ENCODE measurements at places on chromosomes 2 and 18. TPM values are rescaled to one million over a fixed set of nuclear protein-coding genes. Genes with fewer than 3 reads are reported as not detected.
A peak's percentile ranks its signal among the peaks of the same experiment; 100 is the strongest.

DNA sequence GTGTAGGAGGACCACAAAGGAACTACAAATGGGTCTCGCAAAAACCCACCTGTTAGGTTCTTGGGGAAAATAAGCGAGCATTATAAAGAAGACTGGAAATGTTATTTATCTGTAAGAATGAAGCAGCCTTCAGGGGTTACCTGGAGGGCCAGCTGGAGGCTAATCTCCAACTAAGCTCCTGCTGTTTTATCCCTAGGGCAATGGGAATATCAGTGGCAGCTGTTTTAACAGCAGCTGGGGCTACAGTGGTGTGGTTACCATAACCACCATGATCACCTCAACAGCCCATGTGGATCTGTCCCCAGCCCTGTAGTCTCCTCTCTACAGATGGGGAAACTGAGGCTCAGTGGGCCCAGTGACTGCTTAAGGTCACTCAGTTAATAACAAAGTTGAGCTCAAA lies 108.1 kb downstream of the FTCDNL1 start:
- DNase-seq: no peak
- H3K27ac ChIP-seq: no peak overlapping the region
- peaks cover 6% of the 10 kb centered on the region for H3K4me1 ChIP-seq
- H3K27me3 ChIP-seq: peaks cover 8% of the 10 kb centered on the region
- H3K4me3 ChIP-seq: no peak overlapping the region

The LIPG gene
- not detected for total RNA-seq

DNA sequence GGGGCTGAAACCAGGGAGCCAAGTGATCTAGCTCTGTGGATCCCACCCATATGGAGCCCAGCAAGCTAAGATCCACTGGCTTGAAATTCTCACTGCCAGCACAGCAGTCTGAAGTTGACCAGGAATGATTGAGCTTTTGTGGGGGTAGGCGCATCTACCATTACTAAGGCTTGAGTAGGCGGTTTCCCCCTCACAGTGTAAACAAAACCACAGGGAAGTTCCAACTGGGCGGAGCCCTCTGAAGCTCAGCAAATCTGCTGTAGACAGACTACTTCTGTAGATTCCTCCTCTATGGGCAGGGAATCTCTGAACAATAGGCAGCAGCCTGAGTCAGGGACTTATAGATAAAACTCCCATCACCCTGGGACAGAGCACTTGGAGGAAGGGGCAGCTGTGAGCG lies 96.7 kb downstream of the CCDC148 start:
- no peaks in the 10 kb centered on the region for H3K27me3 ChIP-seq
- no peaks in the 10 kb centered on the region for H3K4me1 ChIP-seq
- H3K36me3 ChIP-seq: no peaks in the 10 kb centered on the region
- H3K4me3 ChIP-seq: no peak overlapping the region
- no peak for DNase-seq
- H3K27ac ChIP-seq: no peak overlapping the region

GRCh38 chr2:67499989-67500388 lies 102.9 kb downstream of the ETAA1 start:
- H3K4me1 ChIP-seq: no peaks in the 10 kb centered on the region
- no peak overlapping the region for H3K27ac ChIP-seq
- no peak overlapping the region for H3K4me3 ChIP-seq
- no peaks in the 10 kb centered on the region for H3K36me3 ChIP-seq
- DNase-seq: no peak
- no peaks in the 10 kb centered on the region for H3K27me3 ChIP-seq

DNA sequence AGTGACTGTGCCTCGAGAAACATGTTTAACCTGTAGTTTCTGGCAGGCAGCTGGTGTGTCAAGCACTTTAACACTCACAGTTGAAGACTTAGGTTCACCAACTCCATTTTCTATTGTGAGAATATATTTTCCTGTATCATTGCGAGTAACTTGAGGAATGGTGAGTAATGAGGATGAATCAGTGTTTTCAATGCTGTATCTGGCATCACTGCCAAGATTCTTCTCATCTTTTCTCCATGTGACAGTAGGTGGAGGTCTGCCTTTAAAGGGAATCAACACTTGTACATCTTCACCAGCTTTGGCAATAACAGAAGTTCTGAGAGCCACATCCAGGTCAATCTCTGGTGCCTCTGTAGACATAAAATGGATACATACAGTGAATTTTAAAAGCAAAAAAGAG lies 72.8 kb downstream of the PLEKHA3 start:
- peaks cover 30% of the 10 kb centered on the region for H3K36me3 ChIP-seq
- H3K27ac ChIP-seq: no peak overlapping the region
- DNase-seq: no peak
- no peak overlapping the region for H3K4me3 ChIP-seq

DNA sequence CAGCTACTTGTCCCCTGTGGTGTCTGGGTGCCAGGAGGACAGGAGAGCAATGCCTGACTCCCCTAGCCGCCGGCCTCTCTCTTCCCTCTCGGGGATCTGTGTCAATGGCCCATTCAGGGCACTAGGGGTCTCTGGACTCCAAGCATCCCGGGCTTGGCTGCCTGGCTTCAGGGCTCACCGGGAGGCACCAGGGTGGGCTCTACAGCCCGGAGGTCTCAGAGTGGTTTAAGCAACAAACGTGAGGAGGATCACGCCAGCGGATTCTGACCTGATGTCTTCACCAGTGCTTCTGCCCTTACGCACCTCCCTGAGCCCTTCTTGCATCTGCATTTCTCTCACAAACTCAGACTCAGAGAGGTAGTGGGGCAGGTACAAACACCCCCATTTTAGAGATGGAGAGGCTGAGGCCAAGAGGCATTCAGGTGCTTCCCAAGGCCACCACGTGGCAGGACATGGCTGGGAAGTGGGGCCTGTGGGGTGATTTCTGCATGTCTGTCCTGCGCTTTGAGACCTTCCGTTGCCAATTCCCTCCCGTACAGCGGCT lies 243.0 kb downstream of the CELF4 start:
- no peak overlapping the region for H3K27ac ChIP-seq
- H3K4me3 ChIP-seq: no peak overlapping the region
- H3K27me3 ChIP-seq: no peaks in the 10 kb centered on the region
- no peaks in the 10 kb centered on the region for H3K4me1 ChIP-seq

DNA sequence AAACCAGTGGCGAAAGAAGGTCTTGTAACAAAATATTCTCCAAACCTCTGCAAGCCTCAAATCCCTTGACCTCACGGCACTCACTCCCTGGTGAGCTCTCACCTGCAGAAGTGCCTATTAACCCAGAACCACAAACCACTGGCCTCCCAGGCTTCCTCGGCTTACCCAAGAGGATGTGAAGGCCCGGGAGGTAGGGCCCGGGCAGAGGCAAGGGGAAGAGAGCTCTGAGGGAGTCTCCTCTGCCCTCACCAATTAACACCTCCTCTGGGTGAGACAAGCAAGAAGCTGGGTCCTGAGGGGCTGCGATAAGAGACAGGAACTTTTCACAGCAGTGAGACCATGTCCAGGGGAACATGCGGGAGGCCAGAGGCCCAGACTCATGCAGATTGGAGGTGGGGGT lies 53.7 kb downstream of the EMX1 start:
- H3K4me1 ChIP-seq: no peaks in the 10 kb centered on the region
- no peak overlapping the region for H3K4me3 ChIP-seq
- no peak overlapping the region for H3K27ac ChIP-seq
- DNase-seq: no peak
- H3K36me3 ChIP-seq: no peaks in the 10 kb centered on the region

The PSMA8 gene
- not detected for total RNA-seq

GRCh38 chr2:23385351-23385747 lies 370 bp downstream of the KLHL29 start:
- peak overlapping the region; percentile 51 for H3K4me3 ChIP-seq
- no peak overlapping the region for H3K27ac ChIP-seq
- DNase-seq: no peak
- H3K27me3 ChIP-seq: peaks cover 33% of the 10 kb centered on the region

DNA sequence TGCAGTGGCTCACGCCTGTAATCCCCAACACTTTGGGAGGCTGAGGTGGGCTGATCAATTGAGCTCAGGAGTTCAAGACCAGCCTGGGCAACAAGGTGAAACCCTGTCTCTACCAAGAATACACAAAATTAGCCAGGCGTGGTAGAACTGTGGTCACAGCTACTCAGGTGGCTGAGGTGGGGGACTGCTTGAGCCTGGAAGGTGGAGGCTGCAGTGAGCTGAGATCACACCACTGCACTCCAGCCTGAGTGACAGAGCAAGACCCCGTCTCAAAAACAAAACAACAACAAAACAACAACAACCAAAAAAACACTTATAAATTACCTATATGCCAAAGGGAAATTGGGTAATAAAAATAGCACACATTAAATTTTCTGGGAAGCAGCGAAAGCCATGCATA lies 141.6 kb downstream of the HDAC4 start:
- peak overlapping the region; percentile 45 for H3K4me3 ChIP-seq
- no peak overlapping the region for H3K27ac ChIP-seq
- DNase-seq: no peak
- H3K36me3 ChIP-seq: peaks cover 14% of the 10 kb centered on the region

GRCh38 chr2:173684896-173685459 lies 280.2 kb downstream of the SP3 start:
- no peak for DNase-seq
- no peak overlapping the region for H3K4me3 ChIP-seq
- no peaks in the 10 kb centered on the region for H3K4me1 ChIP-seq

The GRB14 gene
- not detected for total RNA-seq
